Panc1 (cell line): ENCODE measurements at places on chromosomes 11 and 22. TPM values are rescaled to one million over a fixed set of nuclear protein-coding genes. Genes with fewer than 3 reads are reported as not detected.

SMIM35 gene
- not detected for total RNA-seq

SBF1 gene
- total RNA-seq = 59.2 TPM

PIK3IP1 gene
- 3.6 TPM for total RNA-seq

TNNI2 gene
- total RNA-seq = 0.46 TPM

MUC6 gene
- 0.49 TPM for total RNA-seq

UBQLNL gene
- 0.72 TPM for total RNA-seq

DNA sequence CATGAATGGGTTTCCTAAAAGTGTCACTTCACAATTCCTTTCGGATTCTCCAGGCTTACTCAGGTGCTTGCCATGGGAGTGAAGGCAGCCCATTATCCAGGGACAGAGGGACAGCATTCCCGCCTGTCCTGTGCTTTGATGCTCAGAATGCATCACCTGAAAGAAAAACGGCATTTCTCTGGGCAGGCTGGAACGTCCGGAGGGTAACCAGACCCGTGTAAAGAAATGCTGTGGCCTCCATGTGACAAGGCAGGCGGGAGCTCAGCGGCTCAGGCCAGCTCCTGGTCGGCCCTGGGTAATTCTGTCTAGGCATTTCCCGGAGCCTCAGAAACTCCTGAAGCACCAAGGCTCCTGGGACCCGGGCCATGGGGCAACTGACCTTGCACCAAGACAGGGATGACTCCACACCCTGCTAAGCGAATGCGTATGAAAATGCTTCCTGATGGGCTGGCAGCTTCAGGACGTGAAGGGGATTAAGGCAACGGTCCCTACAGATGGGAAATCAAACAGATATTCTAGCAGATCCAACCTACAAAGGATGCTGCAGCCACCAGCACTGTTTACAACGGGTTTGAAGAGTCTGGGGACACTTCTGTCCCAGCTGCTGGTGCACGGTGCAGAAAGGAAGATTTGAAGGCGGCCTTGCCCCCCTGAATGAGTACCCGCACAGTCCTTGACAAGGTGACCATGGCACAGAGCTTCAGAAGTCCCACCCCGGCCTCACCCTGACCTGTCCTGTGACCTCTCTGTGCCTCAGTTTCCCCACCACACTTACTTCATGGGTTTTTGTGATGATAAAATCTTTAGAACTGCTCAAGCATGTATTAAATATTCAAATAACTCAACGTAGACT lies 13.6 kb upstream of the FGF3 start:
- H3K27ac ChIP-seq = no peak overlapping the region
- no peaks in the 10 kb centered on the region for H3K27me3 ChIP-seq
- no peaks in the 10 kb centered on the region for H3K36me3 ChIP-seq
- H3K4me1 ChIP-seq = no peaks in the 10 kb centered on the region
- no peak overlapping the region for H3K4me3 ChIP-seq

- no peaks in the 10 kb centered on the region for H3K27me3 ChIP-seq
- H3K36me3 ChIP-seq = no peaks in the 10 kb centered on the region; the same call in 1 of the 2 replicates
- no peaks in the 10 kb centered on the region for H3K4me1 ChIP-seq
- no peak for DNase-seq
- H3K27ac ChIP-seq = no peak overlapping the region
- H3K4me3 ChIP-seq = no peak overlapping the region
These were observed 9.5 kb downstream of the IGHMBP2 start for GRCh38 chr11:68913188-68913587.

DNA sequence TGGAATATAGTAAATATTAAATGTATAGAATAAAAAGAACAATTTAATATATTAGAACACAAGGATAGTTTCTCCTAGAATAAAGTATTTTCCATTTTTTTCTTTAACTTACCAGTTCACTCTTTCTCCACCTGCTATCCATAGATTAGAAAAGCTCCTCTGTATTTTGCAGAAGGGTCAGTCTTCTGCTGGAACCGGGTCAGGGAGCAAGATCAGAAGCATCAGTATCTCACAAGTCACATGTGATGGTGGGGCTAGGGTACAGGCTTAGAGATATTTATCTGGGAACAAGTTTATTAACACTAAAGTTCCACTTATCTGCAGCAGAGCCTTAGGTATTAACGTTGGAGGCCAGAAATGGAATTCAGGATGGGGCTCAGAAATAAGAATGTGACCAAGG lies 17.3 kb upstream of the OR52A1 start:
- H3K27me3 ChIP-seq = no peaks in the 10 kb centered on the region
- no peak for DNase-seq
- H3K27ac ChIP-seq = no peak overlapping the region
- H3K36me3 ChIP-seq = no peaks in the 10 kb centered on the region
- no peaks in the 10 kb centered on the region for H3K4me1 ChIP-seq

- H3K27ac ChIP-seq = no peak overlapping the region
- H3K27me3 ChIP-seq = no peaks in the 10 kb centered on the region
- H3K4me1 ChIP-seq = peaks cover 11% of the 10 kb centered on the region; the same call in 1 of the 2 replicates
- H3K4me3 ChIP-seq = no peak overlapping the region
- H3K36me3 ChIP-seq = no peaks in the 10 kb centered on the region
These were observed 71.9 kb downstream of the LDLRAD3 start for GRCh38 chr11:36015799-36016198.
